Tongue (tissue), 3 donors: ENCODE measurements at places on chromosomes 6 and 20. TPM values are rescaled to one million over a fixed set of nuclear protein-coding genes. Genes with fewer than 3 reads are reported as not detected.

The NQO2 gene
- 7.1 TPM for total RNA-seq

The KHDC1L gene
- not detected for total RNA-seq

The LPA gene
- 0.10 TPM for total RNA-seq

The DNAH8 gene
- 3.0 TPM for total RNA-seq

The SMPDL3A gene
- 11.3 TPM for total RNA-seq

The CST4 gene
- total RNA-seq: not detected

The RPP21 gene
- total RNA-seq: 14.9 TPM

The CAPN11 gene
- total RNA-seq: 0.72 TPM

The RNF182 gene
- total RNA-seq: 0.51 TPM

The SIRPD gene
- not detected for total RNA-seq

The PHF3 gene
- total RNA-seq: 90.7 TPM

The HSPA1L gene
- 4.5 TPM for total RNA-seq

The VIP gene
- 1.8 TPM for total RNA-seq

The SAMD10 gene
- total RNA-seq: 2.6 TPM

The MPIG6B gene
- total RNA-seq: not detected

The RGS17 gene
- total RNA-seq: 1.0 TPM

The PIM1 gene
- 34.1 TPM for total RNA-seq

The CTNNBL1 gene
- 40.2 TPM for total RNA-seq

The CDH26 gene
- 3.4 TPM for total RNA-seq

The WFDC5 gene
- not detected for total RNA-seq

The HFE gene
- 4.9 TPM for total RNA-seq

The HMGCLL1 gene
- 7.4 TPM for total RNA-seq

The BPIFB4 gene
- total RNA-seq: 0.62 TPM

The C20orf202 gene
- total RNA-seq: not detected

The TCFL5 gene
- 9.1 TPM for total RNA-seq

The BPIFB2 gene
- total RNA-seq: 54.9 TPM
